ENCODE measurements at places on chromosomes 5 and 9.

GRCh38 chr9:115743709-115744605, 409.6 kb upstream of the PAPPA start:
- no peak for DNase-seq

DNA sequence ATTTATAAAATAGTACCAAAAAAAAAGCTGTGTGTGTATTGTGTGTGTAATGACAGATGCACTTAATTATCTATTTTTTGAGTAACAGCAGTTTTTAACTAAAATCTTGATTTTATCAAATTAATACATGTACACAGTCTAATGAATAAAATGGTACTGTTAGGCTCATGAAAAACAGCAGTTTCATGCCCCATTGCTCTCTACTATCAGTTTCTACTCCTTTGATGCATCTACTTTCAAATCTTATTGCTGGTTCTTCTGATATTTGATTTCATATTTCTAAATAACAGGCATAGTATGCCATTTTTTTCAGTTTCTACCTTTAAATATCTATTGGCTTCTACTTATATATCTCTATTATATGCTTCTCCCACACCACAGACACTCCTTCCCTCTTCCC, 117.4 kb downstream of the CCDC171 start:
- no peak for DNase-seq

DNA sequence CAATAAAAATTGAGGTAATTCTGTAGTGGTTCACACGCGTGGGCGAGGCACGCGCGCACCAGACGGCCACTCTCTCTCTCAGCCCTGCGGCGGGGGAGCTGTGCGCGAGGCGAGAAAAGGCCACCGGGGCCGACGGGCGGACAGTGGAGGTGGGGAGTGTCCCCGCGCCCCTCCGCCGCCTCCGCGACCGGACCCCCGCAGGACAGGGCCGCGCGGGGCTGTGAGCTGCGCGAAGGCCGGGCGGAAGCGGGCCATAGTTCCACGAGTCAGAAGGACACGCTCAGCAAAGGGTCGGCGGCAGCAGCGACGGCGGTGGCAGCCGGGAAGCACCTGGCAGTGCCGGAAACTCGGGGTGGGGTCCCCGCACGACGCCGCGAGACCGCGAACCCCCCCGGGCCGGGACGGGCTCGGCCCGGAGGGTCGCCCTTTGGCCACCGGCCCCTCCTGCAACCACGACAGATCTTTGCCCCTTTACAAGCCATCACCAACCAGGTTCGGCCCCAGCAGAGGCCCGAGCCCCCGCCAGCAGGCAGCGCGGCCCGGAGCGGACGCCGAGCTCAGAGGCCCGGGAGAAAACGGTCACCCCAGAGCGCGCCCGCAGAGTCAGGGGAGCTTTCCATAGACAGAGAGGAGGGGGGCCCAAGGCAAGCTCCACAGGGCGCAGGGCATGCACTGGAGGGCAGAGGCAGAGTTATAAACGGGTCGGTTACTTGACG, 60.9 kb downstream of the ZNF354C start:
- DNase-seq = no peak

GRCh38 chr5:107289030-107289714, 381.6 kb downstream of the EFNA5 start:
- DNase-seq = no peak

DNA sequence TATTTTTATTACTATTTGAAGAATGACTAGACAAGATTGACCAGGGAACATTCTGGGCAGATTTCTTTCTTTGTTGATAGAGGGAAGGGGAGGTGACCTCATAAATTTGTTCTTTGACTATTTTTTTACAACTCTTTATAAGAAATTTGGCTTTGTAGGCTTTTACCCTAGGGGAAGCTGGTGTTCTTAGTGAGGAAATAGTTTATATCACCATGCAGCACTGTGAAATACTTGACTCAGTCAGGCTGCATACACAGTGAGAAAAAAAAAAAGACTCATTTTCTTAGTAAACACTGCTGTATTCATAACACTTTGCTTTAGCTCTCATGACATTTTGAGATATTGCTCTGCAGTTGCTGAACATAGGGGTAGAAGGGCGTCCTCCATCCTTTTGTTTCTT, 336.6 kb upstream of the PIK3R1 start:
- no peak for DNase-seq

GRCh38 chr5:108735790-108736189, 11.9 kb upstream of the FER start:
- no peak for DNase-seq
